Naive thymus-derived CD4-positive, alpha-beta T cell (primary cell): ENCODE measurements at places on chromosomes 3 and 15.

DNA sequence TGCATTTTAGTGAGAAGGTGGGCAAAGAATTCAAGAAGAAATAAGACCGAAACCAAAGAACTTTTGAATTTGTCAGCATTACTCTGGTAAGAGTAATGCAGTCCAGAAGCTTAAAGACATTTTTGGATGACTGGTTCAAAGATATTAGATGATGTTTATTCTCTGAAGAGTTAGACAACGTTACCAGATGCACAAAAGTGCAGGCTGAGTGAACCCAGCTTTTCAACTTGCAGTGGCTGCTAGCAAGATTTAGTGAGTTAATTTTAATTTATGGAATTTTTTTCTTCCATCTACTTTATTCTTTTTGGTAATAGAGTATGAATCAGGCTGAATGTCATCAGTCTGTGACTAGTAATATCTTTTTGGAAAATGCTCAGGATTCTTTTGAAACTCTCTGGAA is 267.3 kb upstream of the AZI2 start:
- H3K4me1 ChIP-seq: no peaks in the 10 kb centered on the region
- H3K27me3 ChIP-seq: no peaks in the 10 kb centered on the region
- H3K27ac ChIP-seq: no peak overlapping the region
- no peak for DNase-seq

DNA sequence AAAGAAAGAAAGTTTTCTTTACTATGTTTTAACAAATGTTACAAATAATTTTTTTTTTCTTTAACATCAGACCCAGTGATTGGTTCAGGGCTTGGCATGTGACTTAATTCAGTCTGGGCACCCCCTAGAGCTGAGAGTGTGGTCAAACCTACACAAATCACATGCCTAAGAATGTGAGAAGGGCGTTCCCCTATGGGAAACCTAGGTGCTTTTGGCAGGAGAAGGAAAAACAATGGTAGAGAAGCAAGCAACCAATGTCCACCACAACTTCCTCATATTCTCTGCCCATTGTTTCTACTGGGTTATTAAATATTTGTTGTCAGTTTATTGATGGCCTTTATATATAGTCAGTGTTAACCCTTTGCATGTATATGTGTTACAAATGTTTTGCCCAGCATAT is 21.4 kb upstream of the PIAS1 start:
- no peak for DNase-seq
- no peaks in the 10 kb centered on the region for H3K4me1 ChIP-seq
- no peaks in the 10 kb centered on the region for H3K27me3 ChIP-seq
- no peak overlapping the region for H3K27ac ChIP-seq
- H3K36me3 ChIP-seq: no peaks in the 10 kb centered on the region
- no peak overlapping the region for H3K4me3 ChIP-seq

- no peak for DNase-seq
- H3K27ac ChIP-seq: no peak overlapping the region
- no peak overlapping the region for H3K4me3 ChIP-seq
- no peaks in the 10 kb centered on the region for H3K4me1 ChIP-seq
- H3K27me3 ChIP-seq: no peaks in the 10 kb centered on the region
- H3K36me3 ChIP-seq: no peaks in the 10 kb centered on the region
These were observed 8.9 kb upstream of the CSPG4 start for GRCh38 chr15:75721480-75721922.

DNA sequence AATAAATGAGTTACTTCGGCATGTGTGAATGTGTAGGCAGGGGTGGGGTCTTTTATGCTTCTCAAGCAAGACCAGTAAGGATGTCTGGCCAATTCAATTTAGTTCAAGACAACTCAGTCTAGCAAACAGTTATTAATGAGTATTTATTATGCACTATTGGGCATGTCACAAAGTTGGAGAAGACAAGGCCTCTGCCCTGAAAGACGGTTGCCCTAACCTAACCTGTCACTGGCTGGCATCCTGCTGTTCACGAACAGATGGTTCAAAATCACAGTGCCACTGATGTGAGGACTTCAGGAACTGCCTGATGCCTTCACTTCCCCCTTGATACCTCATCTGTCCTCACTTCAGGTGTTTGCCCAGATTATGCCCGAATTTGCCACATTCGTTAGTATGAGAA is 217.8 kb downstream of the SOX2 start:
- H3K27ac ChIP-seq: no peak overlapping the region
- no peaks in the 10 kb centered on the region for H3K36me3 ChIP-seq
- no peaks in the 10 kb centered on the region for H3K4me1 ChIP-seq

- no peak overlapping the region for H3K4me3 ChIP-seq
- H3K27me3 ChIP-seq: no peaks in the 10 kb centered on the region
- no peak for DNase-seq
- no peaks in the 10 kb centered on the region for H3K36me3 ChIP-seq
These were observed 745.7 kb upstream of the CCDC54 start for GRCh38 chr3:106631373-106632108.

DNA sequence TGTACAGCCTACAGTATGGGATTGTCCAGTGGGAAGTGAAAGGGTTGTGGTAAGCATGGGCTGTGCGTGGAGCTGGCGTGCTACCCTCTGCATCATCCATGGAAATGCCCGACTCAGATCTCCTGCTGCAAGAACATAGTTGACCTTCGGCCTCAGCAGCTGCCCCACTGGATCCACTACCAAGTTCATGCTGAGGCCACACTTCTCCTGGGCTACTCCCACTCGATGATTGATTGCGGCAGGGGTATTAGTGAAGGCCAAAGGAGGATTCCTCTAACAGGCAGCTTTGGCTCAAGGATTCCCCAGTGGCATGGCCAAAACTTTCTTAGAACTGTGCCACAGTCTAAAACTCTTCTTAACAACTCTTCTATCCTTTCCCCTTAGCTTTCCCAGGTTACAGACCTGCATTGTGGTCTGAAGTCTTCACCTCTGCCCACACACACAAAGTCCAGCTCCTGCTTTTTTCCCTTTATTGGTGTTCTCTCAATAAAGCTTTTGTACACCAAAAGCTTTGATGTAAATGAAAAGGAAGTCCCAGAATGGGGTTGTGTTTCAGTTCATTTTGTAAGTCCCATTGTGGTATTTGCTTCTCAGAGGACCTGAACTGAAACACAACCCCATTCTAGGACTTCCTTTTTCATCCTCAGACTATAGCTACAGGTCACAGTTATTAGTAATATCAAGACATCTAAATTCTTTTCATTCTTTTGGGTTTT is 4.9 kb upstream of the TBC1D5 start:
- DNase-seq: no peak
- no peaks in the 10 kb centered on the region for H3K36me3 ChIP-seq
- H3K27me3 ChIP-seq: no peaks in the 10 kb centered on the region
- H3K27ac ChIP-seq: no peak overlapping the region

DNA sequence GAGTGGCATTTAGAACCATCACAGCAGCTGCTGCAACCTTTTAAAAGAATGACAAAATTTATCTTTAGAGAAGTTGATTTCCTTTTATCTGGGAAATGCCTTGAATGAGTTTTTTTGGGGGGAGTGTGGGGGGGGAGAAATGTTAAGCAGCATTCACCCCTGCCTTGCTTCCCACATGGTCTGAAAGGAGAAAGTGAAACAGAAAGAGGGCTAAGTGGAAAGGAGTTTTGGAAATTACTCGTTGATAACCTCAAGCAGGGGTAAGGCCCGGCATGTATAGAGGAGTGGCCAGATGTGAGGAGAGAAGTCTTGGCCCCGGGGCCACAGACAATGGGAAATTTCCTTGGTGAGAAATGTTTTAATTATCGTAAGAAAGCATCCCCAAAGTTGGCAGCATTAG is 23.5 kb downstream of the B3GALNT1 start:
- no peak overlapping the region for H3K27ac ChIP-seq
- no peak overlapping the region for H3K4me3 ChIP-seq
- H3K27me3 ChIP-seq: no peaks in the 10 kb centered on the region
- no peak for DNase-seq

GRCh38 chr15:31485911-31486461 is 159.4 kb downstream of the KLF13 start:
- no peak overlapping the region for H3K27ac ChIP-seq
- no peaks in the 10 kb centered on the region for H3K27me3 ChIP-seq
- H3K36me3 ChIP-seq: no peaks in the 10 kb centered on the region
- DNase-seq: no peak
- no peak overlapping the region for H3K4me3 ChIP-seq

- H3K4me3 ChIP-seq: no peak overlapping the region
- H3K4me1 ChIP-seq: no peaks in the 10 kb centered on the region
These were observed 88.3 kb downstream of the SOX14 start for GRCh38 chr3:137852391-137852830.

- DNase-seq: no peak
- no peaks in the 10 kb centered on the region for H3K36me3 ChIP-seq
- H3K4me1 ChIP-seq: peaks cover 5% of the 10 kb centered on the region
These were observed 4.7 kb downstream of the DLG1 start for GRCh38 chr3:197293605-197294237.

DNA sequence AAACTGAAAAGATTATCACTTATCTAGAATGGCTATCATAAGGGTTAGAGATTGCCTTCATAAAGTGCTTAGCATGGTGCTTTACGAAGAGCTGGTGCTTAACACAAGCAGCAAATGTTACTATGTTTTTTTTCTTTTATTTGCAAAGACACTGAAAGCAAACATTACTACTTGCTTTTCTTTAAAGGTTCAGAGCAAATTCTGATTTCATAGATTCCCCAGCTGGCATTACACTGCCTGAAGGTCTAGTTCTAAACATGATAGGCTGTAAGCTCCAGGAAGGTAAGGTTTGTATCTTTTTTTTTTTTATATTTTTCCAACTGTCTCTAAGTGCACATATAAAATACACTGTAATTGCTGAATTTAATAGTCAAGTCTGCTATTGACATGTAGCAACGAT is 71.9 kb downstream of the UQCC5 start:
- H3K4me3 ChIP-seq: no peak overlapping the region
- H3K36me3 ChIP-seq: peaks cover 11% of the 10 kb centered on the region
- no peaks in the 10 kb centered on the region for H3K27me3 ChIP-seq
- H3K27ac ChIP-seq: no peak overlapping the region

GRCh38 chr3:177468816-177469215 is 271.5 kb upstream of the TBL1XR1 start:
- no peaks in the 10 kb centered on the region for H3K36me3 ChIP-seq
- H3K4me1 ChIP-seq: no peaks in the 10 kb centered on the region
- no peak for DNase-seq
- no peaks in the 10 kb centered on the region for H3K27me3 ChIP-seq
- H3K4me3 ChIP-seq: no peak overlapping the region
